ENCODE measurements at places on chromosomes 2 and 18.

DNA sequence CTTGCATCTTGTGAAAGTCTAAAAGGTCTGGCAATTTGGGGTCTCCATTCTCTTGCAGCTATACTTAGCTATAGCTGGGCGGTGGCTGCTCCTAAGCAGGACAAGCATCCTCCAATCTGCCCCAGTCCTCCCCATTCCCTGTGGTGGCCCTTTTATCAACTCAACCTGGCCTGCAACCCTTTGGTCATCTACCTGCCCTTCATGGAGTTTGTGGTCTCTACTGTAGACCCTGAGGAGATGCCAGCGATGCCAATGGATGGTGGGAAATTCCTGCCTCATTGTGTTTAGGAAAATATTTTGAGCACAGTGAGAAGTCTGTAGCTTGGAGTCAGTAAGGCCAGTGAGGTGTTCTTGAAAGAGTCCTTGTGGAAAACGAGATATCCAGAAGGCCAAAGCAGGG, 143.4 kb downstream of the CAPN13 start:
- no peak for DNase-seq

GRCh38 chr2:236824836-236825235, 255.2 kb downstream of the ACKR3 start:
- DNase-seq = no peak

DNA sequence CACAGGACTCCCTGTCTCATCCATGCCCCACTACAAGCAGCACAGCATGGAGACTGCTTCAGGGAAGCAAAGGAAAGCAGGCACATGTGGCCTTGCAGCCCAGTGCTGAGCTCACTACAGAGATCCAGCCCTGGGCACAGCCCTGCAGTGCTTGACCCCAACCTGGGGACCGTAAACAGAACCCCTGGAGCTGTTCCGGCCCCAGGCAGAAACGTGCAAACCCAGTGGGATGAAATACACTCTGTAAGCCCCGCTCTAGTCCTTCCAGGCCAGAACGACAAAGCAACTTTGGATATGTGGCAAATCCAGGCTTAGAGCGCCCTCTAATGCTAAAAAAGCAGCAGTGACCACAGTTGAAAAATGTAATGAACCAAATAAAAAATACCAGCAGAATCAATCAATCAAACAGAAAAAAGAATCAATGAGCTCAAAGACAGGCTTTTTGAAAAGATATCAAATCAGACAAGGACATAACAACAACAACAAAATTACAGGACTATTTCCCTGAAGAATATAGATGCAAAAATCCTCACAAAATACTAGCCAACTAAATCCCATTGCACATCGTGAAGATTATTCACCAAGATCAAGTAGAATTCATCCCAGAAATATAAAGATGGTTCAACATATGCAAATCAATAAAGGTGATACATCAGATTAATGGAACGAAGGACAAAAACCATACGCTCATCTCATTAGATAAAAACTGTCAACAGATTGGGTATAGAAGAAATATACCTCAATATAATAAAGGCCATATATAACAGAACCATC, 45.6 kb downstream of the ZNF519 start:
- peak; percentile 68 for DNase-seq

DNA sequence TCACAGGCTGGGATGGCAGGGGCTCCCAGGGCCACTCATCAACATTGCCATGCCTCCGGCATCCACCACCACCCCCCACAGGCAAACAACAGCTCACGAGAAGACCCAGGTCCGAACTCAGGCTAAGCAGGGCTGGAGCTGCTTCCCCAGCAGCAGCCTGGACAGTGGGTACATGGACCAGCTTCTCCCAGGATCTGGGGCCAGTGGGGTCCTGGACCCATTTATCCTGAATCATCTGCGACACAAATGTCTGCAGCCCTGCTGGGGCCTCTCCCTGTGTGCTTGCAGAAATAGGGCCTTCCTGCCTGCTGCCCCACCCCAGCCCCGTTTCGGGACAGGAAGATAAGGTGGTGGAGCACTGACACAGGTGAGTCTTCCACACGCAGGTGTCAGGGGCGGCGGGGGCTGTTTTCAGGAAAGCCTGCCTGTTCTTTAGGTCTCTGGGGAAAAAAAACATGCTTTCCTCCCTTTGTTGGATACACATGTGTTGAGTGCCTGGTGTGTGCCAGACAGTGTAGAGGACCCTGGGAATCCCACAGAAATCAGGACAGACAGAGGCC, 4.5 kb downstream of the PRLH start:
- no peak for DNase-seq

DNA sequence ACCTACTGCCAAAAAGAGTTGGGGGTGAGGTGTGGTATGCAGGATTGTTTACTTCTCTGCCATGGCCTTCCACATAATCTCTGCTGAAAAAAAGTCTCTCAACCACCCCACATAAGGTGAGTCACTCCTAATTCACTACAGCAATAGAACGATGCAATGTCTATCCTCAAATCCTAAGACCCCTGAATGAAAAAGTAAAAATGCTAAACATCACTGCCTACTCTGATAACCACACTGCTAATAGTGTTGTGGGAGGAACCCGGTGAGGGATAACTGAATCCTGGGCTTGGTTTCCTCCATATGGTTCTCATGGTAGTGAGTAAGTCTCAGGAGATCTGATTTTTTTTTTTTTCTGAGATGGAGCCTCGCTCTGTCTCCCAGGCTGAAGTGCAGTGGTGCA, 252.5 kb downstream of the PIEZO2 start:
- DNase-seq = no peak
